ENCODE measurements at places on chromosomes 12 and 14. TPM values are rescaled to one million over a fixed set of nuclear protein-coding genes. Genes with fewer than 3 reads are reported as not detected.
A peak's percentile ranks its signal among the peaks of the same experiment; 100 is the strongest.

Gene DACT1
- 5.8 TPM for total RNA-seq

Gene DNAH10
- under 0.01 TPM for total RNA-seq

Gene TAS2R13
- 6.7 TPM for total RNA-seq

Gene KRT78
- not detected for total RNA-seq

- no peak for DNase-seq
Observed at GRCh38 chr12:47863467-47863866, 41.3 kb downstream of the VDR start.

DNA sequence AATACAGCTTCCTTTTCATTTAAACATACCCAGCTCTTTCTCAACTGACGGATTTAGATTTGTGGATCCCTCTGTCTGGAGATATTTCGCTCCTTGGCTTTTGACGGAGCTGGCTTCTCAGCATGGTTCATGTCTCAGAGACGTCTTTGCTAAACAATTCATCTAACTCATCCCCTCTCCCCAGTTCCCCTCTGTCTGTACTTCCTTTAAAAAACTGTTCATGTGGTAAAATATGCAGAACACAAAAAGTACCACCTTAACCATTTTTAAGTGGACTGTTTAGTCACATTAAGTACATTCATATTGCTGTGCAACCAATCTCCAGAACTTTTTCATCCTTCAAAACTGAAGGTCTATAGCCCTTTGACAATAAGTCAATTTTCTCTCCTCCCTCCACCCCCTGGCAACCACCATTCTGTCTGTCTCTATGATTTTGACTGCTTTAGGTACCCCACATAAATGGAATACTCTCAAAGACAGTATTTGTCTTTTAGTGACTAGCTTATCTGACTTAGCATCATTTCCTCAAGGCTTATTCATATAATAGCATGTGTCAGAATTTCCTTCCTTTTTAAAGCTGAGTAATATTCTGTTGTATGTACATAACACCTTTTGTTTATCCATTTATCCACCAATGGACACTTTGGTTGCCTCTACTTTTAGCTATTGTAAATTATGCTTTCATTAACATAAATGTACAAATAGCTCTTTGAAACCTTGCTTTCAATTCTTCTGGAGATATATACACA is 399.8 kb upstream of the SOX5 start:
- no peak for DNase-seq

DNA sequence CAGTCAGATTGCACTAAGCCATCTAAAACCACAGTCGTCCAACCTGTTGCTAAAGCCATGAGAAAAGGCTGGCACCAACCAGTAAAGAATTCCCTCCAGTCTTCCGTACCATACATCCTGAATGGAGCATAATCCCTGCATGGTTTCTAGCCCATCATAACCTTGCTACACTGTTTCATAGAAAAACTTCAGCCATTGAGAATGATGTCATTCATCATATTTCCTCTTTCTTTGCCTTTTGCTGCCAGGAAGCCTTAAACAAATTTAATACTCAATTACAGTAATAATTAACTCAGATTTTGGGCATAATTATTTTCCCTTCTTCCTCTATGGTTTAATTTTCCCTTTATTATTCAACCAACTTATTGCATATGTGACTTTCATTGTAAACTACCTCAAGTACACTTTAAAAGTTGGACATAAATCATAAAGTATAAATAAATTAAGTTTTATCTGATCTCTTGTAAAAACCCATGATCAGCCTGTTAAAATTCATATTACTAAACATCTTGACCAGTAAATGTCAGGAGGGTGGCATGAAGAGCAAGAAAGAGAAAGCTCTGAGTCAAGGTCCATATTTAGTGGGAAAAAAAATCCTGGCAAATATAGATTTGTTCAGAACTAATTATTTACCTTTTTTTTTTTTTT is 264.7 kb downstream of the ZFP36L1 start:
- DNase-seq: no peak

DNA sequence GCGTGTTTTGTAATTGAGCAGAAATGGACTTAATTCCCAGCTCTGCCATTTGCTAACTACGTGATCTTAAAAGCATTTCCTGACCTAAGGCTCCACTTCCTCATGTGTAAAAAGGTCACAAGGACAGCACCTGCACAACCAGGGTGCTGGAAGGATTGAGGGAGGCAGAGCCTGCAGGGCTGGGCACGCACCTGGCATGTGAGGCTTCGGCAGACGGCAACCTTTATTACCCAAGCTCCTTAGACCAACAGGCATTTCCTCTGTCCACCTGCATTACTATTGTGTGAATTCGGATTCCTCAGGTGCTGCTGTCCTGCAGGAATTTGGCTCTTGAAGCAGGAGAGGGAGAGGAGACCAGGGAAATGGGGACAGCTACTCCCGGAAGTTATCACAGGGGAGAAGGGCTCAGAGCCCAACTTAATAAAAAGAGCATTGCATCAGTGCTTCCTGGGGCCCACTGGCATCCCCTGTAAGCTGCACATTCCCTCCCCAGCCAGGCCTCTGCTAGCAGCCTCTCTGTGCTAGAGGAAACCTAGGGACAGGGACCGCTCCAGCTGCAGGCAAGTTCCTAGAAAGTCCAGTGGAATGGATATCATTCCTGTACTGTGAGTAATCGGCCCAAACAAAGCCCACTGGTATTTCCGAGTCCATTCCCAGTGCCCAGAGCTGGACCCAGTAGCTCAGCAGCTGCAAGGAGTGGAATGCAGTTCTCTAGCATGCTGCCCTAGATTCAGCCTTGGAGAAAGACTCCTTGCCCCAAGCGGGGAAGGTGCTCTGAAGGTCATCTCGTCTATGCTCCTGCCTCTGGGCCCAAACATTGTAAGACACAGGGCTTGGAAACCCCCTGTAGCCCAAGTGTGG is 157.1 kb upstream of the CCND2 start:
- no peak for DNase-seq

- peak; percentile 49 for DNase-seq
Observed at GRCh38 chr12:125104982-125105381, 39.7 kb downstream of the AACS start.

DNA sequence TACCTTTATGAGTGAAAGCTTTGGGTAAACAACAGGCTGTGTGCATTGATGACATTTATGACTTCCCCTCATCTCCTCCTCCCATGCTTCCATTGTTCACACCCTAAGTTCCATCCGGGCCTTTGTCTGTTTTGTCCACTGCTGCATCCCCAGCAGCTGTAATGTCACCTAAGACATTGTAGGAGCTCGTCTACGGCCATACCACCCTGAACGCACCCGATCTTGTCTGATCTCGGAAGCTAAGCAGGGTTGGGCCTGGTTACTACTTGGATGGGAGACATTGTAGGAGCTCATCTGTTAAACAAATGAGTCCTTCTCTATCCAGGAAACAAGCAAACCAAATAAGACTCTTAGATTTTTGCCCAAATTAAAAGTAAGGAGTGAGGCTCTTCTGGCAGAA is 40.4 kb upstream of the SYCP3 start:
- no peak for DNase-seq

DNA sequence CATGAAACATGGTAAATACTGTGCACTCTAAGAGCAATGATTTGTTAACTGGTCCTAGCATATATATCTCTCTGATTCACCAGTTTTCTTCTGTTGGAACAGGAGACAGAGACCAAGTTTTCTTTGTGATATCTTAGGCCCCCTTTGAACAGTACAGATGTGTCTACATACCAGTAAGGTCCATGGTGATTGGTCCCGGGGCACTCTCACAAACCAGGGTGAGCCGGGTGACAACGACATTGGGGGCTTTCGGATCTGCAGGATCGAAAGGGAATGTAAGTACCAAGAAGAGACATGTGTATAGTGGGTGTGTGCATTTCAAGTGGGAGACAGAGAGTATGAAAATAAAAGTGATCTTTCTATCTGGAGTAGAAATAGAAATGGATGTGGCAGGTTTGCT is 11.3 kb upstream of the ERP27 start:
- DNase-seq: no peak

GRCh38 chr14:99928963-99929362 is 135.8 kb downstream of the EML1 start:
- DNase-seq: no peak

DNA sequence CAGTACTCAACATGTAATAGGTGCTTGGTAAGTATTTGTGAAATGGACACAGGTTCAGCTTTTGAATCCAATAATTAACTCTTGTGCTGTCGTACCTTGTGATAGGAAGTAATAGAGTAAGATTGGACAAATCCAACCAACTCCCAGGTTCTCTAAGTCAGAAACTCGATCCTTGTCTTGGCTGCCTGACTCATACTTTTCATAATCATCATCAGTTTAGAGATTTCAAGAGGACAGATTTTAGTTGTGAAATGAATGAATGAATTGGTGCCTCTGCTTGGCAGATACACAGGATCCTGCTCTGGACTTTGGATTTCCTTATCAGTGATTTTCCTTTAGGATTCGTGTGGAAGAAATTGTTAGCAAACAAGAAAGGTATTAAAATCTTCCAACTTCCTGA is 1145.2 kb downstream of the AACS start:
- DNase-seq: no peak

DNA sequence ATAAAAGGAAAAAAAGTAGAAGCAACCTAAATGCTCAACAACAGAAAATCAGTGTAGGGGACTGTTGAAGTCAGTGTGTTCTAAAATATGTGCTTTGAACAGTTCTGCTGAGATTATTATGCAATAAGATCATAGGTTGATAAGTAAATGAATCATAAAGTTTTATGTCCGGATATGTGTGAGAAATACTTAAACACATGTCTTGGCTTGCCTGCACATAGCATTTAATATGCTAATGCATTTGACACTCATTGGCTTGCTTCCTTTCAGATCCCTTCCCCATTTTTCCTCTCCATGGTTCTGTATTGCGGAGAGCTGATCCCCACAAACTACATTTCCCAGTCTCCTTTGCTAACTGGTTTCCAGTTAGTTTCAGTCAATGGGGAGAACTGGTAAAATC is 573.8 kb upstream of the TBX3 start:
- no peak for DNase-seq

- no peak for DNase-seq
Observed at GRCh38 chr14:78152201-78153063, 17.7 kb upstream of the NRXN3 start.

DNA sequence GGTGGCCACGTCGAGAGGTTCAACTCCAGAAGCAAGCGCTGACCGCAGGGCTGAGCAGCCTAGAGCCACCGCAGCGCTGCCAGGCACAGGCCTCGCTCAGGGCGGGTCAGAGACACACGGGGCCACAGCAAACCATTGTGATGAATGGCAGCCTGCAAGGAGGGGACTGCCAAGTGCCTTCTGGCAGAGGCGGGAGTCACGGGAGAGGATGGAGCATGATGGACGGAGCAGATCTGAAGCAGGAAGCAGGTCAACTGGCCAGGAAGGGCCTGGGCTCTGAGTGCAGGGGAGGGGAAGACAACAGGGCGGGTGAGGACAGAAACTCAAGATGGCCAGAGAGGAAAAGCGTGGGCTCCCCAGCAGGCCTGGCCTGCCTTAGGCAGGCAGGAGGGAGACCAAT is 49.8 kb downstream of the CDC42BPB start:
- DNase-seq: no peak
